Osteocyte (in vitro differentiated cells): ENCODE measurements at places on chromosomes 5 and 9. TPM values are rescaled to one million over a fixed set of nuclear protein-coding genes. Genes with fewer than 3 reads are reported as not detected.

- H3K27me3 ChIP-seq, result no peaks in the 10 kb centered on the region
- peak overlapping the region; percentile 94 for H3K27ac ChIP-seq
- DNase-seq, result no peak
- peak overlapping the region; percentile 95 for H3K4me3 ChIP-seq
- peaks cover 38% of the 10 kb centered on the region for H3K4me1 ChIP-seq
Observed at GRCh38 chr9:16871336-16872151, 1.1 kb upstream of the BNC2 start.

GRCh38 chr5:180370861-180371641 is 17.9 kb upstream of the GFPT2 start:
- no peaks in the 10 kb centered on the region for H3K36me3 ChIP-seq
- peaks cover 15% of the 10 kb centered on the region for H3K4me1 ChIP-seq
- H3K27me3 ChIP-seq, result peaks cover 10% of the 10 kb centered on the region
- no peak overlapping the region for H3K4me3 ChIP-seq

DNA sequence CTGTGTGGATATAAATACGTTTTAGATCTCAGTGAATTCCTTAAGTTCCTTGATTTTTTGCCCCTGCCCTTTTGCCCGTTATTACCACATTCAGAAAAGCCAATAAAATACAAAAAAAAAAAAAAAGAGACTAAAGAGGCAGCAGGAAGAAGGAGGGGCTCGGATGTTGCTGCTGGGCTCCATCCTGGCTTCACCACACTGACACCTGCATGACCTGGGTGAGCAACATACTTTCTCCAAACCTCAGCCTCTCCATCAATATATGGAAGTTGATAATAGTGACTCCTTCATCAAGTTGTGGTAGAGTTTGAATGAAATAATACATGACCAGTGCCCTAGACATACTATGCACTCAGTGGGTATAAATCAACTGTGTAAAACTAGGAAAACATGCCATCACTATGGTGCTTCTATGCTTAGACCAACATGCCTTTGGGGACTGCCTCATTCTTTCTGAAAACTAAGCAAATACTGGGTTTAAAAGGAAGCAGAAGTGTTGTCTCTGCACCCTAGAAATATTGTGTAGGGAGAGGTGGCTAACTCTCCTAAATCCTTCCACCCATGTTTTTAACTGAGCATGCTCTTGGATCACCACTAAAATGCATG is 243.0 kb downstream of the PIK3R1 start:
- no peak overlapping the region for H3K4me3 ChIP-seq
- H3K27ac ChIP-seq, result no peak overlapping the region
- H3K36me3 ChIP-seq, result no peaks in the 10 kb centered on the region
- H3K4me1 ChIP-seq, result peaks cover 13% of the 10 kb centered on the region
- H3K27me3 ChIP-seq, result no peaks in the 10 kb centered on the region

DNA sequence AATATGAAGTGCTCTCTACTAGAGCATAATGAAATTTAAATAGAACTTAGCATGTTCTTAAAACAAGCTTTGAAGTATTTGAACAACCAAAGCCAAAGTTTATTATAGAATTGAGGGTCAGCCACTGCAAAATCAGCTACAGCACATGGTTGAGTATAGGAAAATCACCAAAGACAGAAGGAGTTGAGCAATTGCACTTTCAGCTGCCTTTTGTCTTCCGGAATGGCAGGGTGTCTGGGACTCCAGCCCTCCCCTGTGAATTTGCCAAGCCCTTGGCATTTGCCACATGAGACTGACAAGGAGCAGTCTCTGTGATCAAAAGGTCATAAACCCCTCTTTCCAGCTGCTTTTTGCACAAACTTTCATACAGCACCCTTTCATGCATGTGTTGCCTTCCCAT is 8.5 kb upstream of the LURAP1L start:
- no peak overlapping the region for H3K4me3 ChIP-seq
- H3K27ac ChIP-seq, result no peak overlapping the region
- H3K36me3 ChIP-seq, result no peaks in the 10 kb centered on the region
- H3K4me1 ChIP-seq, result peaks cover 3% of the 10 kb centered on the region
- DNase-seq, result no peak
- no peaks in the 10 kb centered on the region for H3K27me3 ChIP-seq

GRCh38 chr5:134784241-134784920 is 25.8 kb downstream of the DDX46 start:
- no peak for DNase-seq
- no peak overlapping the region for H3K4me3 ChIP-seq
- no peaks in the 10 kb centered on the region for H3K27me3 ChIP-seq
- H3K4me1 ChIP-seq, result no peaks in the 10 kb centered on the region
- H3K36me3 ChIP-seq, result peaks cover 52% of the 10 kb centered on the region
- H3K27ac ChIP-seq, result no peak overlapping the region

DNA sequence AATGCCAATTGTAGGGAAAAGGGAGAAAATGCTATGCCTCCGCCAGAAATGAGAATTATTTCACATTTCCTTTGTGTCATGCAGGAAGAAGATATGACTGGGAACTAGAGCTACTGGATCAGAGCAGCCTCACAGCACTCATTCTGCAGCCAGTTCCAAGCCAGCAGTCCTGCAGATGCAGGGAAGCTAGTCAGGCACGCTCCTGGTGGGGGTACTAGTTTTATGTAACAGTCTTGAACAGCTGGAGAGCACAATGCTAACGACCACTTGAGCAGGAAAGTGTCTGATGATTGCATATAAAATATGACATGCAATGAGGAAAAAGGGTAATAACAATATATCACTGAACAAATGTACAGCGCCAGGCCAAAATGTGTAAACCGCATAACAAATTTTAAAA is 21.7 kb downstream of the CDH10 start:
- H3K4me1 ChIP-seq, result no peaks in the 10 kb centered on the region
- no peaks in the 10 kb centered on the region for H3K27me3 ChIP-seq
- H3K27ac ChIP-seq, result no peak overlapping the region
- H3K36me3 ChIP-seq, result no peaks in the 10 kb centered on the region

The SLC25A2 gene
- total RNA-seq, result 0.50 and 0.81 TPM in 2 replicates

The FST gene
- 10.5 and 14.1 TPM in 2 replicates for total RNA-seq

The GLRA1 gene
- not detected in 2 replicates for total RNA-seq

GRCh38 chr9:34989946-34990635 is 546 bp downstream of the DNAJB5 start:
- no peak for DNase-seq
- peaks cover 45% of the 10 kb centered on the region for H3K4me1 ChIP-seq
- H3K27ac ChIP-seq, result peak overlapping the region; percentile 73
- H3K4me3 ChIP-seq, result peak overlapping the region; percentile 80

DNA sequence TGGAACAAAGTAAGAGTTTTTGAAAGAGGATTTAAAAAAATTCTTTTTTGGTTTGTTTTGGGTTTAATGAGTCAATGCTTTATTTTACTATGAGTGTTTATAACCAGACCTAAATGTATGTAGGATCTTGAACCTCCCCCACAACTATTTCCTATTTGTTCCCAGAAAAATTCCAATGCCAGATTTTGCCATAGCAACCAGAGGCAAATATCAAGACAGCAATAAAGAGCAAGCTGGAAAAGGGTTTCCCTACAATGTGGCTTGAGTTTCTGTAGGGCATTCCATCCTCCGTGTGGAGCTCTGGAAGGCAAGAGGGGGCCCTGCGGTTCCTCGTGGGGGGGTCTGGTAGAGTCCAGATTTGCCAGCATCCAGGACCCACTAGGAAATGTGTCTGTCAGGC is 27.8 kb upstream of the GDNF start:
- no peak overlapping the region for H3K27ac ChIP-seq
- H3K4me1 ChIP-seq, result no peaks in the 10 kb centered on the region
- peaks cover 49% of the 10 kb centered on the region for H3K27me3 ChIP-seq

DNA sequence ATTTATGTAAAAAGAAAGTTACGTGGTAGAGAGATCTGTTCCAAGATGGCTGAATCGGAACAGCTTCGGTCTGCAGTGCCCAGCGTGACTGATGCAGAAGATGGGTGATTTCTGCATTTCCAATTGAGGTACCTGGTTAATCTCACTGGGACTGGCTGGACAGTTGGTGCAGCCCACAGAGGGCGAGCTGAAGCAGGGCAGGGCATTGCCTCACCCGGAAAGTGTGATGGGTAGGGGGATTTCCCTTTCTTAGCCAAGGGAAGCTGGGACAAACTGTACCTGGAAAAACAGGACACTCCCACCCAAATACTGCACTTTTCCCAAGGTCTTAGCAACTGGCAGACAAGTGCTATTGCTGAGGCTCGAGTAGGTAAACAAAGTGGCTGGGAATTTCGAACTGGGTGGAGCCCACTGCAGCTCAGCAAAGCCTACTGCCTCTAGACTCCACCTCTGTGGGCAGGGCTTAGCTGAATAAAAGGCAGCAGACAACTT is 13.1 kb upstream of the HSD17B4 start:
- H3K4me1 ChIP-seq, result no peaks in the 10 kb centered on the region
- H3K4me3 ChIP-seq, result no peak overlapping the region
- no peak overlapping the region for H3K27ac ChIP-seq
- no peak for DNase-seq

The CCDC192 gene
- total RNA-seq, result not detected in 2 replicates

The OGN gene
- total RNA-seq, result 3.9 and 5.5 TPM in 2 replicates

GRCh38 chr9:22454016-22454415 is 7.4 kb downstream of the DMRTA1 start:
- no peaks in the 10 kb centered on the region for H3K4me1 ChIP-seq
- H3K27ac ChIP-seq, result no peak overlapping the region
- peaks cover 37% of the 10 kb centered on the region for H3K27me3 ChIP-seq

The PCDHB2 gene
- 91.5 and 92.7 TPM in 2 replicates for total RNA-seq

DNA sequence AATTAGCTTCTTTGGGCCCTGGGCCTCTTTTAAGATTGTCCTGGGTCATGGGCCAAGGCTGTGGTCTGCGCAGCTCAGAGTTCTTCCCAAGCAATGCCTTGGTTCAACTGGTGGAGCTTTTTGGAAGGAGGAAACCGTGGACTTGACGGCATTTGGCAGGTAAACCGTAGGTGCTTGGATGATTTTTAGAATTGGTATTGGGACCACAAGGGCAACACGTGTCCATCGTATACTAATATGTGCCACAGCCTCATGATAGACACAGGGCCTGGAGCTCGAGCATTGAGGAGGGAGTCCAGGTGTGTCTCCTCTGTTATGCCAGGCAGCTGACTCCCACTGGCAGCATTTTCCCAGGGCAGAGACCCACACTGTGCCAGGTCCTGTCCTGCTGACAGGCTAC is 120.9 kb upstream of the PITX1 start:
- peaks cover 22% of the 10 kb centered on the region for H3K27me3 ChIP-seq
- peaks cover 4% of the 10 kb centered on the region for H3K36me3 ChIP-seq
- H3K27ac ChIP-seq, result no peak overlapping the region
- peak; percentile 62 for DNase-seq
- no peaks in the 10 kb centered on the region for H3K4me1 ChIP-seq

DNA sequence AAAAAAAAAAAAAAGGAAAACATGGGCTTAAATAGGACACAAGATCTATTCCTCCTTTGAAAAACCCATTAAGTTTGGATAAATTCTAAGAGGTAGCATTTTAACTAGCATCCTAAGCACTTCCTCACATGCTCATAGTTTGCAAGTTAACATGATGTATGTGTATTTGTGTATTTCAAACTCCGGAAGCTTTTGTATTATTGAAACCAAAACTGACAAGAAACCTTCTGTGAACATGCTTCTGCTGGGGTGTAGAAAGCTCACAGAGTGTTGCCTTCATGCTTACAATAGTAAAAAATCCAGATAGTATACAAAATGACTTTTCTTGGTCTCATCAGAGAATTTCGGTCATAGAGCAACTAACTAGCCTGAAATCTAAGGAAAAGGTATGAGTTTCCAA is 103.8 kb downstream of the SH3GL2 start:
- no peaks in the 10 kb centered on the region for H3K4me1 ChIP-seq
- H3K36me3 ChIP-seq, result no peaks in the 10 kb centered on the region
- no peaks in the 10 kb centered on the region for H3K27me3 ChIP-seq

The MRPS30 gene
- total RNA-seq, result 35.3 and 40.2 TPM in 2 replicates
